Progenitor cell of endocrine pancreas (in vitro differentiated cells): ENCODE measurements at places on chromosomes 1 and 21. TPM values are rescaled to one million over a fixed set of nuclear protein-coding genes. Genes with fewer than 3 reads are reported as not detected.

IKBKE gene
- 5.1 and 6.4 TPM in 2 replicates for total RNA-seq

SERTAD4 gene
- total RNA-seq = 1.1 and 1.8 TPM in 2 replicates

ANGPTL1 gene
- total RNA-seq = 0.22 TPM in 1 of 2 replicates, not detected in the other

GJA5 gene
- total RNA-seq = not detected in 2 replicates

SPRR2B gene
- not detected in 2 replicates for total RNA-seq

PNRC2 gene
- 148 and 158 TPM in 2 replicates for total RNA-seq

CYP4B1 gene
- total RNA-seq = 0.80 TPM in 1 of 2 replicates, not detected in the other

PDPN gene
- 9.5 and 13.9 TPM in 2 replicates for total RNA-seq

- H3K4me1 ChIP-seq = peaks cover 10% of the 10 kb centered on the region
- no peaks in the 10 kb centered on the region for H3K27me3 ChIP-seq
- H3K4me3 ChIP-seq = no peak overlapping the region
- DNase-seq = no peak
- H3K36me3 ChIP-seq = peaks cover 3% of the 10 kb centered on the region
Measured at GRCh38 chr21:45302082-45303061, 14.7 kb upstream of the POFUT2 start.

DNA sequence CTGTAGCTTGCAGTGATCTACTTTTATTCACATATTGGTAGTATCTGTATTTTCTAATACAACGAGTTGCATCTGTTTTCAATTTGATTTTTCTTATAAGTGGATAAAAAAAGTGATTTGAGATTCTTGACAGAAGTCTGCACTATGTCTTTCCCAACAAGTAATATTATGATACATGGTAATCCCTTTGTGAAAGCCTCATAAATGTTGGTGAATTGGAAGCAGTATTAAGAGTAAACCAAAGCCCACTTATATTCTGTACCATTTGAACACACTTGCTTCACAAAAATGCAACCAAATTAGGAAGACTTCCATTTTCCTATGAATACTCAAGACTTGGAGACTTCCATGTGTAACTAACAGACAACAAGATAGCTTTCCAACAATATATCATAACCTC, 172.0 kb downstream of the HMCN1 start:
- H3K4me3 ChIP-seq = no peak overlapping the region
- H3K27ac ChIP-seq = no peak overlapping the region
- H3K27me3 ChIP-seq = no peaks in the 10 kb centered on the region
- no peak for DNase-seq
- H3K36me3 ChIP-seq = no peaks in the 10 kb centered on the region

DNA sequence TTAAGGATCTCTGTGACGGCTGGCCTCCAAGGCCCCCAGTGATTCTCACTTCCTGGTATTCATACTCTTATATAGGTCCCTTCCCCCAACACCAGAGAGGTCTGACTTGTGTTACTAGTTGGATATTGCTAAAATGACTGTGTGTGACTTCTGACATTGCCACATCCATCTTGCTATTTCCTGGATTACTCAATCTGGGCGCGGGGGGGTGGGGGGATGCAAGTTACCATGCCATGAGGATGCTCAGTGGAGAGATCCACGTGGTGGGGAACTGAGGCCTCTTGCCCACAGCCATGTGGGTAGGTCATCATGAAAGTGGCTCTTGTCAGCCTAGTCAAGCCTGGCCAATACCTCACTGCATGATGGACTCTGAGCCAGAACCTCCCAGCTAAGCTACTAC, 117.0 kb downstream of the UBE2U start:
- no peak overlapping the region for H3K27ac ChIP-seq
- H3K27me3 ChIP-seq = peaks cover 4% of the 10 kb centered on the region
- no peak for DNase-seq
- H3K4me1 ChIP-seq = peaks cover 7% of the 10 kb centered on the region

DNA sequence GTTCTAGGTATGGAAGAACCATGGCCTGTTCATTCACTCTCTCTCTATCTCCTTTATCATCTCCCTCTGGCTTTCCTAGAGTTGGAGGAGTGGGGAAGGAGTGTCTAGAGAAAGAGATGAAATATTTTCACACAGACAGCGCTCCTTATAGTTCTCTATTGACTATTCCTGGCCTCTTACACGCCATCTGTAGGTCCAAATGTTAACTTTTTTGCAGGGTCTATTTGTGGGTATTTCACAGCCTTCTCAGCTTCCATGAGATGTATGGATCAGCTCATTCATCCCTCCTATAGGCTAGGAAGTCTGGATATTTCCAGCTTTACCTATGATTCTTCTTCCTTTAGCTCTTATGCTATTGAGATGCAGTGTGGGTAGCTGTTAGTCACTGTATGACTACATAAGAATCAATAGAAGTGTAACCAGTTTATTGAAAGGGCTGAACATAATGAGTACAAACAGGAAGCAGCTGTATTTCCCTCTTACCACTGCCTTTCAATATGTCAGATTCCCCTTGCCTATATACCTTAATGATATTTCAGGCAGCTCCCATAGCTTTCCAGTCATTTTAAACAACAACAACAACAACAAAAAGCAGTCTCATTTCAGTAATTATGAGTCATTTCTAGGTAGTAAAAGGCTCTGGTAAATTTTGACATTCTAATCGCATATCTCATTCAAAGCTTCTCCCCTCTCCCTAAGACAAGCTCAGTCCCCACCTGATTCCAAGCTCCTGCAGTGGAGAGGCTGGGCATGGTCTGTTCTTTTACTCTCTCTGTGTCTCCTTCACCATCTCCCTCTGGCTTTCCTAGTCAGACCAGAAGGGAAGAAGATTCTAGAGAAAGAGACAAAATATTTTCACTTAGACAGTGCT, 149.5 kb downstream of the TTLL7 start:
- no peak overlapping the region for H3K27ac ChIP-seq
- no peak for DNase-seq
- no peaks in the 10 kb centered on the region for H3K27me3 ChIP-seq
- H3K4me3 ChIP-seq = no peak overlapping the region
- peaks cover 1% of the 10 kb centered on the region for H3K36me3 ChIP-seq

DNA sequence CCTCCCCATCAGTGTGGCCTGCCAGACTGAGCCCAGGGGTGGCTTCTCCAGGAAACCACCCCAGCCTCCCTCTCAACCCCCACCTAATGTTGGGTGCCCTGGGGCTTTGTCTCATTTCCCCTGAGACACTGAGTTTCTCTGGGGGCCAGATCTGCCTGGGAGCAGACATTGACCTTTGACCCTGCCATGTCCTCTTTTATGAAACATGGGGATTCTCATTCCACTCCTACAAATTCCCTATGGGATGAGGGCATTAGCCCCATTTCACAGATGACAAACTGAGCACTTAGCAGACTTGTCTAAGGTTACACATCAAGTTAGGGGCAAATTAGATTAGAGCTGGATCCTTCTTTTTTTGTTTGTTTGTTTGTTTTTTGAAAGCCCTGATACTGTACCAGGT, 24.1 kb downstream of the RHBG start:
- no peak for DNase-seq
- H3K27ac ChIP-seq = no peak overlapping the region
- no peak overlapping the region for H3K4me3 ChIP-seq
- no peaks in the 10 kb centered on the region for H3K36me3 ChIP-seq
- no peaks in the 10 kb centered on the region for H3K4me1 ChIP-seq
- peaks cover 52% of the 10 kb centered on the region for H3K27me3 ChIP-seq

DNA sequence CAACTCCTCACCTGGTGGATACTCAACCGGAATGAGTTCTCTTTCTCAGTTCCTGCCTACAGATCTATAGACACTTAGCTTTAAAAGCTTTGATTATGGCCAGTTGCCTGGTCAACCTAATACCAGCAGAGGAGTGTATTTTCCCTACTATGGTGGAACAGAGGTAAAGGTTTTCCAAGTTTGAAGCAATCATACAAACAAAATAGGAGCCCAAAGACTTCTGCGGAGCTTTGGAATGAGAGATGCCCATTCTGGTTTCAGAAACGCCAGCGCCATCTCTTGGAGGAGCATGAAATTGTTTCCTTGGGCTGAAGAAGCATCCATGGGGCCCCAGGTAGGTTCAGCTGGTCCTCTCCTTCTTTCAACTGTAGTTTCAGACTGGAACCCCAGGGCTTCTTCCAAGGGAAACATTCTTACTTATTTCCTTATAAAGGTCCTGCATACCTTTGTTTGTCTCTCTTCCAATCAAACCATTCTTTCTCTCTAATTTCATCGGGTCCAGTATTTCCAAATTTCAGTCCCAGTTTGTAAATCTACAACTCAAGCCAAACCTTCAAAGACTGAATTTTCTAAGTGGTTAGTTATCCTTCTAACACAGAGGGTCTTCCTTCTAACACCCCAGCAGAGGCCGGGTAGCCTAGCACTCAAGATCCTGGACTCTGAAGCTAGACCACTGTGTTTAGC, 95.9 kb downstream of the KCNJ15 start:
- peak; percentile 47 for DNase-seq
- no peak overlapping the region for H3K27ac ChIP-seq
- peaks cover 43% of the 10 kb centered on the region for H3K27me3 ChIP-seq
- H3K4me1 ChIP-seq = peaks cover 7% of the 10 kb centered on the region

- no peak overlapping the region for H3K27ac ChIP-seq
- H3K27me3 ChIP-seq = peaks cover 25% of the 10 kb centered on the region
- H3K36me3 ChIP-seq = no peaks in the 10 kb centered on the region
Measured at GRCh38 chr1:33711511-33711910, 152.4 kb upstream of the HMGB4 start.

DNA sequence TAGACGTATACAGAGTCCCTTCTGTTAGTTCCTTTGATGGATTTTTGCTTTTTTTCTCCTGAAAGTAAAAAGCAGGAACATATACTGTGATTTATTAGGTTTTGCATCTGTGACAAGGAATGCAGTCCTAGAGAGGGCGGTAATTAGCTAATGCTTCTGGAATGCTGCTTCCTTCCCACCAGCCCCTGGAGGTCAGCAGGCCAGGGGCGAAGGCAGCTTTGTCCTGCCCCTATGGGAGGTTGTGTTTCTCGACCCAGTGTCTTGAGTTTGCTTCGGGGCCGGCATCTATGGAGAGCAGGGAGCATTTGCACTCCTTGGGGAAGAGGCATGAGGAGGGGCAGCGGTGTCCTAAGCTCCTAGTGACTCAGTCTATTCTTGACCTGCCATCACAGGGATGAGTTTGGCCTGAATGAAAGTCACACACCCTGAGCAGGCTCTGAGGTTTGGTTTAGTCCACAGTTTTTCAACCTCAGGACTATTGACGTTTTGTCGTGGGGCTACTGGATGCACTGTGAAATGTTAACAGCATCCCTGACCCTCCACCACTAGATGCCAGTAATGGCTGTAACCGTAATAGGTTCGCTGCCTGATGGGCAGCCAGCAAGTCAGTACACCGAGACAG, 85.0 kb upstream of the KCNJ15 start:
- H3K27me3 ChIP-seq = peaks cover 3% of the 10 kb centered on the region
- no peak overlapping the region for H3K4me3 ChIP-seq
- peak; percentile 17 for DNase-seq
- peaks cover 28% of the 10 kb centered on the region for H3K4me1 ChIP-seq
- H3K27ac ChIP-seq = peak overlapping the region; percentile 95

DNA sequence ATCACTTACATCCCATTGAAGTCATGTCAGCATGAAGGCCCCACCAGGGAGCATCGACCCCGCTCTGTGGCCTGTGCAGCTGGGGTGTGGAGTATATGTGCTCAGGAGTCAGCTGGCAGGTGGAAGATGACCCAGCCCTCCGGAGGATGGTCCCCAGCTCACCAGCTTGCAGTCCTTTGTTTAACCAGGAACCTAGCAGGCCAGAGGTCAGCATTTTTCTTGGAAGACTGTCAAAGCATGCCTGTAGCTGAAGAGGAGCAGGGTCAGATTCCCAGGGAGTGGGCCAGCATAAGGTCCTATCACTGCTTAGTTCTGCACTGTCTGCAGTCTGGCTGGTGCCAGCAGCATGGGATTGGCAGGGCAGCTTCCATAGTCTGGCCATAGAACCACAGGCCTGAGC, 12.7 kb downstream of the NFASC start:
- DNase-seq = no peak
- no peak overlapping the region for H3K27ac ChIP-seq
- H3K4me1 ChIP-seq = peaks cover 6% of the 10 kb centered on the region
- H3K27me3 ChIP-seq = peaks cover 3% of the 10 kb centered on the region

- H3K27ac ChIP-seq = no peak overlapping the region
- no peak overlapping the region for H3K4me3 ChIP-seq
- peaks cover 11% of the 10 kb centered on the region for H3K27me3 ChIP-seq
- H3K4me1 ChIP-seq = peaks cover 8% of the 10 kb centered on the region
- H3K36me3 ChIP-seq = no peaks in the 10 kb centered on the region
Measured at GRCh38 chr1:55869065-55869464, 653.9 kb upstream of the USP24 start.

DNA sequence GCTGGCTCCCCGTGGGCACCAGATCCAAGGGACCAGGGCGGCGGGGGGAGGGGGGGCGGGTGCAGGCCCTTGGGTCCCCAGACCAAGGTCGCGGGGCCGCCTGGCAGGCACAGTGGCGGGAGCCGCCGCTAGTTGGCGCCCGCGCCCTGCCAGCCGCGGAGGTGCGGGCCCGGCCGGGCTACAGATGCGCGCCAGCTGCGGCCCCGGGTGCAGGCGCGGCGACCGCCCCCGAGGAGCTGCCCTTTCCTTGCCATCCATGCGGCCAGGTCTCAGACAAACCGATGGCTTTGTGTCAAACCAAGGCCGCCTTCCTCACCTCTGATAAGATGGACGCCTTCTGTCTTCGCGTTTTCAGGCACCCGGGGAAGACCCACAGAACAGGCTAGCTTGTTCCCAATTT, 2.2 kb upstream of the RUNX3 start:
- DNase-seq = peak; percentile 72
- H3K27me3 ChIP-seq = peaks cover 76% of the 10 kb centered on the region
- H3K4me3 ChIP-seq = peak overlapping the region; percentile 33
- no peak overlapping the region for H3K27ac ChIP-seq
- H3K36me3 ChIP-seq = no peaks in the 10 kb centered on the region

DNA sequence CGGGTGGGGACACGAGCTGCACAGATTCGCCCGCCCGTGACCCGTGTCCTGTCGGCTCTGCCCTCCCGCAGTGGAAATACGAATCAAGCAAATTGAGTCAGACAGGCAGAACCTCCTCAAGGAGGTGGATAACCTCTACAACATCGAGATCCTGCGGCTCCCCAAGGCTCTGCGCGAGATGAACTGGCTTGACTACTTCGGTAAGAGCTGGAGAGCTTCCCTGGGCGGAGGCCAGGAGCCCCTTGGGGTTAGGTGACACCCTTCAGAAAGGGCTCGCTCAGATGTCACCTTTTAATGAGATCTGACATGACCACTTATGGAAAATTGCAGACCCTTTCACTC, 489 bp downstream of the CDCA8 start:
- H3K36me3 ChIP-seq = peaks cover 4% of the 10 kb centered on the region

- H3K27ac ChIP-seq = no peak overlapping the region
- peaks cover 20% of the 10 kb centered on the region for H3K4me1 ChIP-seq
Measured at GRCh38 chr1:230135726-230136125, 68.7 kb downstream of the GALNT2 start.

DNA sequence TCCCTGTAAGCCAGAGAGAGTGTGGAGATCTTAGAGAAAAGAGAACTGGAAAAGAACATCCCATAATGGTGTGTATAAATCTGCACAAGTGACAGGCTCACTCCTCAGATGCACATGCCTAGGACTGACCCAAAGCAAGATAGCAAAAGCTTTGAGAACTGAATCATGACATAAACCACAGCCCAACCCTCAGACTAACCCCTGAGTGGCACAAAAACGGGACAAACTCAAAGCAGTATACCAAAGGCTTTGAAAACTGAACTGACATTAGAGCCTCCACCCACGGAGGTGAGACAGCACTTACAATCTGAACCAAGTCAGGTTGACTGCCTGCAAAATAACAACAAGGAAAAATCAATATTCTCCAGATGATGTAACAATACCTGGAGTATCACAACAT, 70.8 kb downstream of the TIAM1 start:
- H3K4me1 ChIP-seq = no peaks in the 10 kb centered on the region
- H3K4me3 ChIP-seq = no peak overlapping the region
- DNase-seq = no peak
- H3K27ac ChIP-seq = peak overlapping the region; percentile 17
